NCI-H774 (cell line): ENCODE measurements at places on chromosomes 2 and 18.

DNA sequence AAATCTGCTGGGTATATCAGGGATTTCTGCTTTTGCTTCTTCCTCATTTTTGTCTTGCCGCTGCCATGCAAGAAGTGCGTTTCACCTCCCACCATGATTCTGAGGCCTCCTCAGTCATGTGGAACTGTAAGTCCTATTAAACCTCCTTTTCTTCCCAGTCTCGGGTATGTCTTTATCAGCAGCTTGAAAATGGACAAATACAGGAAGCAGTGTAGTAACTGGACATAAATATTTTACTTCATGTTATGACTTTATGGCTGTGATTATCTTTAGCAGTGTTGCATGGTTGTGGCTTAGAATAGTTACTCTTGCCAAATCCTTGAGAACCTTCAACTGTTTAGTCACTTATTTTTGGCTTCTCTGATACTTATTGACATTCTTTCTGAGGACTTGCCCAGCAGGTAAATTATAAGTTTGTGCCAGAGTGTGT lies 66.2 kb upstream of the DLX2 start:
- DNase-seq: no peak

GRCh38 chr2:231655488-231655887 lies 52.8 kb upstream of the PTMA start:
- DNase-seq: no peak

DNA sequence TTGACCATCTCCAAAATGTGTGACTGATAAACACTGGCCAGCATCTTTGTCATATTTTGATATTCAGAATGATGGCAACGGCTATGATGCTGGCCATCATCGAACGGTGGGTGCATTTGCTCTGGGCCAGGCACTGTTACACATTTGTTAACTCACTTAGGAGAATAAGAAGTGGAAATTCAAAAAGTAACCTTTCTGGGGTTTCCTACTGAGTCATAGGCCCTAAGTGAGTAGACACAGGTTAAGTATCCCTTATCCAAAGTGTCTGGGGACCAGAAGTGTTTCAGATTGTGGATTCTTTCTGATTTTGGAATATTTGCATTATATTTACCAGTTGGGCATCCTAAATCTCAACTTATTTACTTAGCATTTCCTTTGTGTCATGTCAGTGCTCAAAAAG lies 64.7 kb upstream of the TMEM87B start:
- DNase-seq: no peak

- DNase-seq: no peak
Measured at GRCh38 chr2:28268386-28268785, 124.3 kb upstream of the FOSL2 start.

DNA sequence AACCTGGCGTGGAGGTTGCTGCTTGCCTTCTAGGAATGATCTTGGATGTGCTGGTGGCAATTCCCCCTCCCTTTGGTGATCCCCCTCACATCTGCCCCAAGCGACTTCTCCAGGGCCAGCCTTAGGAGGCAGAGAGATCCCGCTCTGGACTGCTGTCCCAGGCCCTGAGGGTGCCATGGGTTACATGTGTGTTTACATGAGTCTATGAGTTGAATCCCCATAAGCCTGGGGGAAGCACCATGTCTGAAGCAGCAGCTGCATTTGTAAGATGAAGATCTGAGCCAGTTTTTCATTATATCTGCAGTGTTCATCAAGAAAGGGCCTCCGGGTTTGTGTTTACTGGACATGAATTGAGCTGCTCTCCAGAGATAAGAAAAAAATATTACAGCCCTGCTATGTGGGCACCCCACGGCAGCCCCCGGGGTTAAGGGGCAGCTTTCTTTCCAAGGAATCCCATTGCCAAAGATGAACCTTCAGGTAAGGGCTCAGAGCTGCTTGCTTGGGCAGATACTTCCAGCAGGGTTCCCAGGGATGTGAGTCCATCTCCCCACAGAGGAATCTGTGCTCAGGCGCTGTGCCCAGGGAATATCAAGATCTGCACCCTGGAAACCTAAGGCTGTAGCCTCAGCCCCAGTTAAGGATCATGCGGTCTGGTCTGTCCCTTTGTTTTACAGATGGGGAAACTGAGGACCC lies 46.0 kb downstream of the MRPS5 start:
- no peak for DNase-seq

- DNase-seq: no peak
Measured at GRCh38 chr2:154600927-154601494, 97.5 kb upstream of the KCNJ3 start.

DNA sequence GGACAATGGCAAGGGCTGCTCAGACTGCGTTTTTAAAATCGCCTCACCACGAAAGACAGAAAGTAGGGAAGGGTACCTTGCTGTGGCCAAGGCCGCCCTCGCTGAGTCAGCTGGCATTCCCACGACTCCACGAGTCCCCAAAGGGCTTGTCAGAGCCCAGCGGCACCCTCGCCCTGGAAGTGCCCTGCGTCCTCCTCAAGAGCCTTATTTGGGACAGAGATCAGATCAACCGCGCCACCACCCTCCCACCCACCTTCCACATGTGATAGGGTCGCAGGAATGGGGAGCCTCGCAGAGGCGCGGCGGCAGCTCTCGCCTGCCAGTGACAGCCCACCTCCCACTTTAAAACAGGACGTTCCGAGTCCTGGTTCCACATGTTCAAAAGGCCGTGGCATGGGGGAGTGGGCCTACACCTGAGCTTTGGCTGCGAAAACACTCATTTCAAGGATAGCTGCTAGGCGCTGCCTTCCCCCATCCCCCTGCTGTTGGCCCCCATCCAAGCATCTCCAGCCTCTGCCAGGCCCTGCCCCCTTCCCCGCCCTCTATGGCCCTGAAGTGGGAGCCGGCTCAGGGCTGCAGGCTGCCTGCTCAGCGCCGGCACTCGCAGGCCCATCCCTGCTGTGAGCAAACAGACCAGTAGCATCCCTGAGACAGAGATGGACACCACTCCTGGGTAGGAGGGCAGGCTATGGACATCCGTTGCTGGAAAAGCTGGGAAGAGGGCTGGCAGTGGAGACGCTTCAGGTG lies 38.1 kb upstream of the ARHGEF4 start:
- no peak for DNase-seq

- no peak for DNase-seq
Measured at GRCh38 chr2:44948565-44949328, 7.2 kb downstream of the SIX3 start.

GRCh38 chr18:4831791-4832375 lies 365.2 kb downstream of the AKAIN1 start:
- no peak for DNase-seq

DNA sequence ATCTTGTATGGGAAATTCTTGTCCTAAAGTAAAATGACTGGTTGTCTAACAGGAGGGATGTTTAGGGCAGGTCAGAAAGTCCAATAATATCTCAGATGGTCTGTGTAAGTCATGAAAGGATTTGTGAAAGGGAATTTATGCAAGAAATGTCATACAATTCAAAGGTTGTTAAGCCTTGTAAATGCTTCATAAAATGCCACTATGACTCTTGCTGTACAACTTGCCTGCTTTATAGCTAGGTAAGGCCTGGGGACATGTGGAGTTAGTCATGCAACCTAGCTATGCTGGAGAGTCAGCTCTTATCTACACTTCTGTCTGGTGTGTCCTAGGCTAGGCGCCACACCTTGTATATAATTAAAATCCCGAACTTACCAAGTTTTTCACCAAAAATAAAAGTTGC lies 36.9 kb upstream of the VWA3B start:
- no peak for DNase-seq

DNA sequence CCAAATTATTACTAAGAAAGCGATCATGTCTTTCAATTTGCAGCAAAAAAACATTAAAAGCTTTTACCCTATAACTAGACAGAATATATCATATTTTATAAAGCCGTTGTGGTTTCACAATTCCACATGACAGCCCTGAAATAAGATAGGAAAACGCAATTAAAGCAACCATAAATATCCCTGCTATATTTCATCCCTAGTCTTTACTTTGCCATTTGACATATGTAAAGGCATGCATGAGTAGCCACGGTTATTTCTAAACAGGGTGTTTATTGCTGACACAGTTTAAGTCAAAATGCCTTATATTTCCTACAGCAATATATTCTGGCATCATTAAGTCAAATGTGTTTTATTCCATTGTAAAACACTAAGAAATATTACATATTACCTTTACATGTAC lies 239.9 kb downstream of the DSEL start:
- no peak for DNase-seq

DNA sequence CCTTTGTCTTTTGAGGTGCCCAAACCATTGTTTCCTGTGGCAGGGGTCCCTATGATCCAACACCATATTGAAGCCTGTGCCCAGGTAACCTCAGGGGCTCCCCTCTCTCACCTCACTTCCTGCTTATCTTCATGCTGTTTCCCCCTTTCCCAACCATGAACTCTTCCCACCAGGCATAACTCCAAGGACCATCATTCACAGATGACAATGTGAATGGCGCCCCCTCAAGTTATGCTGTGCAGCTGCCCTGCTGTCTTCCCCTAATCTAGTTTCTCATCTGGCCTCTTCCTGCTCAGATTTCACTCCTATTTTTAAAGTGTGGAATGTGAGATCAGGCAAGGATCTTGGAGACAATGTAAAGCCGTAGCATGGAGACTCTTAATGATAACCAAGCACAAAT lies 1.4 kb downstream of the GMPPA start:
- no peak for DNase-seq

DNA sequence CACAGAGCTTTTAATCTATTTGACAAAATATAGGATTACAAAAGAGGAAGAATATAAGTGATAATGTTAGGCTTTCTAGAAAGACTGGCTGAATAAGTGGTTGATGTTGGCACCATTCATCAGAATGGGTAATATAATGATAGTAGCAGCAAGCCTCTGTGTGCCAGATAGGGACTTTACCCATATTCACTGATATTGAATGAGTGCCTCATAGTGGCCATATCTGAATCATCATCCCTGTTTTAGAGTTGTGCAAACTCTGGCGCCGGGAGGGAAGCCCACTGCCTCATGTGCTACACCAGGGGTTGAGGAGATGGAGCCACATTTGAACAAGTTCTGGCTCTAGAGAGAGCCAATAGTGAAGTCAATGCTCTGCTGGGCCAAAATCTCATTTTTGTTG lies 368.7 kb upstream of the CRIM1 start:
- DNase-seq: no peak

DNA sequence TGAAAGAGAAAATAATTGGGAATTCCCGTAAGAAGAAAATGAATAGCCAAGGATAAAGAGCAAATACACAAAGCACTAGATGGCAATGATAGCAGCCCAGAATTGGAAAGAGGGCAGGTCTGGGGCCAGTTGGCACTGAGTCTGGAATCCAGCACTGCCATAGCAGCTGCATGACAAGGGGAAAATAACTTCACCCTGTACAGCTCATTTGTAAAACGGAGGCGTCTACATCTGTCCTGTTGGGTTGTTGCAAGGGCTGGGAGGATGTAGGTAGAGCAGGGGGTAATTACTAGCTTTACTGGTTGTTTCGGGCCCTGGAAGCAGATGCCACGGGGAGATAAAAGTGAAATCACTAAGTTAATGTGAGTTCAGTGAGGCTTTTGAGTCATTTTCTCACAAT lies 110.0 kb upstream of the RASGRP3 start:
- DNase-seq: no peak

- DNase-seq: no peak
Measured at GRCh38 chr2:203501873-203502272, 33.2 kb downstream of the RAPH1 start.

DNA sequence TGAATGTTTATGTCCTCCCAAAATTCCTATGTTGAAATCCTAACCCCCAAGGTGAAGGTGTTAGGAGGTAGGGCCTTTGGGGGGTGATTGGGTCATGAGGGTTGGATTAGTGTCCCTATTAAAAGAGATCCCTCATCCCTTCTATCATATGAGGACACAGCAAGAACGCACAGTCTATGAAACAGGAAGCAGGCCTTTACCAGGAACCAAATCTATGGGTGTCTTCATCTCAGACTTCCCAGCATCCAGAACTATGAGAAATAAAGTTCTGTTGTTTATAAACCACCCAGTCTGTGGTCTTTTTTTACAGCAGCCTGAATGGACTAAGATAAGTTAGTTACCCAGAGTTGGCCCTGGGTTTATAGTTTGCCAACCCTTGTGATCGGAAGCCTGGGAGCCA lies 153.1 kb downstream of the INO80D start:
- no peak for DNase-seq

DNA sequence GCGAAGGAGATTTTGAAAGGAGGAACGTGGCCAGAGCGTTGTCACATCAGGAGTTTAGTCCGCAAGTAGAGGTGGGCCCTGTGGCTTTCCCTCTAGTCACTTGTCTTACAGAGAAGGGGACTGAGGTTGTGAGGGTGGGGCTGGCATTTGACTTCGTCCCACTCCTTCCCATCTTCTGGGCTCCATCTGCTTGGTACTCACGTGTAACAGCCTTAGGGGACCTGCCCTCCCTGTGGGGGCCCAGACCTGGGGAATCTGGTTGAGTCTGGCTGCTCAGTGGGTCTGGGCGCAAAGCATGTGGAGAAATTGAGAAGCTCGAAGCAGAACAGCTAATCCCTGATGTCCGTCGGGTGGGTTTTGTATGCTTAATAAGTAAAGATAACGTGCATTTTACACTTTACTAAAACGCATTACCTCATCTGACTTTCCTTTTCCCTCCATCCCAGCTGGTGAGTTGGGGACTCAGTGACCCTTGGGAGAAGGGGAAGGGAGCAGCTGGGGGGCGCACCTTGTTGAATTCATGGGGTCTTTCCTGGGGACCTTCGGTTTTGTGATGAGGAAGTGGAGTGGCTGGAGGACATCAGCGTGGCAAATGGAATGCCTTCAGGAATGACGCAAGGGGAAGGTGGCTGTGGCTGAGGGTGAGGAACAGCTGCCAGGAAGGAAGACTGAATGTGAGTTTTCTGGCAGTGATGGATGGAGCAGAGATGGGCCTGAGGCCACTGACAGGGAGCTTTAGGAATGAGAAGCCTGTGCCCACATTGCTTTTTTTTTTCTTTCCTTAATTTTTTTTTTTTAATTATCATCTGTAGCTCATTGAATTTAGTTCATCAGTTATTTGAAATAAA lies 44.8 kb downstream of the ASAP2 start:
- no peak for DNase-seq

DNA sequence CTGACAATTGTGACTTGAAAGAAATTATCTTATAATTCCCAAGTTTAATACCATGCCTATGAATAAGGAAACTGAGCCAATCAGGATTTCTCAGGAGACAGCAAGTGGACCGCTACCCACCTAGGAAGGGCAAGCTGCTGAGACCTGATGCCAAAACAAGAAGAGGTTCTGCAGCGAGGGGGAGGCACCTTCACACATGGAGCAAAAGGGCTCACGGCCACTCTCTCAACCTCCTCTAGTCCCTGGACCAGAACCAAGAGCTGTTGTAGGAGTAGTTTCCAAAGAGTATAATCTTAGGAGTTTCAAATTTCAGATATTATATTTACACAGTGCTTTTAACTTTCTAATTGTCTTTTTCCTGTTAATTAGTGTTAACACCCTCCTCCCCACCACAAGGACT lies 154.7 kb upstream of the ETAA1 start:
- DNase-seq: no peak

- no peak for DNase-seq
Measured at GRCh38 chr2:157149270-157149669, 108.2 kb upstream of the GALNT5 start.

- DNase-seq: peak; percentile 94
Measured at GRCh38 chr18:41954827-41955613, at the start of gene PIK3C3. Gene PIK3C3 (plus strand): TSS chr18:41955234. CDS start chr18:41955292, 58 bp downstream.

DNA sequence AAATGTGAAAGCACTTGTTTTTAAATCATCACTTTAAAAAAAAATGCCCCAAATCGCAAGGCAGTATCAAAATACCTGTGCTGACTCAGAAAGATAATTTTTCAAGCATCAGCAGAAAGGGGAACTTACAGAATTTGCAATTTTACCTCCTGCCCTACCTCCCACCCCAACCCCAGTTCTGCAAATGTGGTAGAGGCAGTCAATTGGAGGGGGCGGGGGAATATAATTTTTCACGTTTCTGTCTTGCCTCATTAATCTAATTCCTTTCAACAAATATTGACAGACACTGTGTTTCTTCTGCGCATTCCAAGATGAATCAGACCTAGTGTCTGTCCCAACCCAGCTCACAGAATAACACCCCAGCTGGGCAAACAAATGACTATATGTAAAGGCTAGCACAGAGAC lies 76.8 kb downstream of the ALPK2 start:
- DNase-seq: no peak
